ENCODE measurements at places on chromosomes 1 and 21.

GRCh38 chr1:174815474-174815908, 184.3 kb upstream of the CACYBP start:
- no peak for DNase-seq

GRCh38 chr21:17854745-17855144, 35.6 kb upstream of the C21orf91 start:
- DNase-seq, result peak; percentile 14

DNA sequence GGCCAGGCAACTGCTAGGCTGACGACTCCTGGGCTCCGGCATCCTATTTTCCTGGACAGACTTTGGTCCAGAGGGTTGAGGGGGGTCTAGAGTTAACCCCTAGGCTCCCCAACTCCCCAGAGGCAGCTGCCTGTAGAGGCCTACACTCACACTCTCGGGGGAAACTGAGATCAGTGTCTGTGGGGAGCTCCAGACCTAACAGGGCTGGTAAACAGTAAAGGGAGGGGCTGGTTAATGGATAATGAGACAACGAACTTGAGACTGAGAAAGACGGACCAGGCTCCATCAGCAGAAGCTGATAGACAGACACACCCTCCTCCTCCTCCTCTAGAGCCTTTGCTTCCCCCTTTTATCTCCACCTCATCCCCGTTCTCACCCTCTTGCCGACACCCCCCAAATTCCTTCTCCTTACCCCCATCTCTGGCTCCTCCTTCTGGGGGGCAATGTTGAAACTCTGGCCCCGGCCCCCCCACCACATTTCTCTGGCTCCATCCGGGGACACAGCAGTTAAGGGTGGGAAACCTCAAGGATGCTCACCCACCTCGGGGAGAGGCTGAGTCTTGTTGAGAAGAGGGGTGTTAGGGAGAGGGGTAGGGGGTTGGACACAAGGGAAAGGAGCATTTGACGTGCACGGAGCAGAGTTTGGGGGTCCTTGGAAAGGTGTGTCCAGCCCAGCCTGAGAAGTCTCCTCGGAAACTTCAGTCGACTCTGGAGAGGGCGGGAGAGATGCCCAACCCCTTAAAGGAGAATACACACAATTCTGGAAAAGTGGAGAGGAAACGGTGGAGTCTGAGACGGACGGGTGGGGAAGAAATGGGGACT, at the start of gene MTMR11:
TSS of gene MTMR11 (minus strand) at position 710 of the 822 bp plus-strand sequence. CDS start at position 478, 232 bp downstream.
- peak; percentile 54 for DNase-seq

DNA sequence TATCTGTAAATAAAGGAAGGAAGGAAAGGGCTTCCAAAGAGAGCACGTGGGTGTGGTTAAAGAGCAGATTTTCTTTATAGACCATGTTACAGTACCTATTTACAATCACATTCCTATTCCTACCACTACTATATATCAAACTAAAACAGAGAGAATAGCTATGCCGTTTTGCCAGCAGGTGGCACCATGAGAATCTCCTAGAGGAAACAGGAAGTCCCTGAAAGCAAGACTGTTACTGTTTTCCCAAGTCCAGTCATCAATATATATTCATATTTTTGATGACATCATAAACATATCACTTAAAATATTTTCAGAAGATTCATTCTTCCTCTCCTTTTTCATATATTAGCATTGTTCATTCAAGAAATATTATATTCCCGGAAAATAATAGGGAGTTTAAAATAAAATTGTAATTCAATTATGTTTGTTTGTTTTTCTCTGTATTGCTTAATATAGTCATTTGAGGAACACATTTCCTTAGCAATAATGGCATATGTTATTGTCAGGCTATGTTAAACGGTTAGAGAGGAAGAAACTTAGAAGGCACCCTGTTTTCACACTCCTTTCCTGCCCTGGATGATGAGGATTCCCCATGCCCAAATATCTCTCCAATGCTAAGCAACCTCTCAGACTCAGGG, 6.6 kb downstream of the CCDC190 start:
- peak; percentile 84 for DNase-seq

- DNase-seq, result peak; percentile 19
These were observed 122.8 kb downstream of the ACTL8 start for GRCh38 chr1:17877896-17878295.

GRCh38 chr1:30770150-30770549, 12.6 kb upstream of the LAPTM5 start:
- no peak for DNase-seq

DNA sequence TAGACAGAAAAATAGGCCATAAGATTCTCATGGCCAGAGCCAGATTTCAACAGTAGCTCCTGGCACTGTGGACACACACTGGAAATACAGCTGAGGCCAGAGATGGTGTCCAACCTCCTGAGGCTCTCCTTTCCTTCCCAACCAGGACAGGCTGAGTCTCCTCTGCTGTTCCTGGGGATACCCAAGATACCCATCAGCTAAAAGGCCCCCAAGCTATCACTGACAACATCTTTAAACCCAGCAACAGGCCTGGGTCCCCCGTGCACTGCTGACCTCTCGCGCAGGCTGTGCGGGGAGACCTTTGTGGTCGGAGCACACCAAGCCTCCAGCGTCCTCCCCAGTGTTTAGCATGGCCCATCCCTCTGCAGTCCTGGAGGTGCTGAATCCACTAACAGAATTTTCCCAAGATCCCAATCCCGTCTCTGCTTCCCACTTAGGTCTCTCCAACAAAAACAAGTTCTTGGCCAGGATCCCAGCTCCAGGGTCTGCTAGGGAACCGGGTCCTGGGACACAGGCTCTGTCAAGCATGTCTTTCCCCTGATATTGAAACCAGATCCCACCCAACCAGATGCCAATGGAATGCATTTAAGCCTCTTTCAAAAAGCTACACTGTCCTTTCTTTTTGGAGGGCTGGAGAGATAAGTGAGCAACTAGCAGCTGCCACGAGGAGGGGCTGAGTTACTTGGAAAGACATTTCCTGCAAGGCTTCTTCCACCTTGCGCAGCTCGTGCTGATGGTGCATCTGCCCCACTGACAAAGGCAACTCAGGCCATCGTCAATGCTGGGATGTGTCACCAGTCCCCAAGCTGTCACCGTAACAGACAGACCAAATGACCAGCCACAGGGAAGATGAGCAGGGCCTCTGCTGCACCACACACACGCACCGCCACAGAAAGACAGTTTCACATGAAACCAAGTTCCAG, 73.2 kb downstream of the BCAR3 start:
- peak; percentile 34 for DNase-seq

GRCh38 chr1:190175320-190175719, 302.3 kb downstream of the BRINP3 start:
- DNase-seq, result peak; percentile 1

GRCh38 chr1:228172591-228173527, 7.3 kb downstream of the IBA57 start:
- DNase-seq, result no peak

DNA sequence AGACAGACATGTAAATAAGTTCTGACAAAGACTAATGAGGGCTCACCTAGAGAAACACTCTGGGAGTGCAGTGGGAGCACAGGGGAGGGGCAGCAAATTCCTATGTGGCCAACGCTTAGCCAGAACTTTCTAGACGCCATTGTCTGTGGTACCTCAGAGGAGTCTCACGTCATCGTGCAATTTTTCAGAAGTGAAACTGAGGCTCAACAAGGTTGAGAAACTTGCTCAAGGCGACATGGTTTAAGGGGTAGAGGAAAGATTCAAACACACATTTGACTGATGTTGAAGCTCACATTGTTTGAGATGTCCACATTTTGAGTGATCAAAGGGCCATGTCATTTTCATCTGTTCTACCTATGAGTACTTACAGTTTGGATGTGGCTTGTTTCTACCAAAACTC, 152.6 kb upstream of the LMO4 start:
- no peak for DNase-seq

DNA sequence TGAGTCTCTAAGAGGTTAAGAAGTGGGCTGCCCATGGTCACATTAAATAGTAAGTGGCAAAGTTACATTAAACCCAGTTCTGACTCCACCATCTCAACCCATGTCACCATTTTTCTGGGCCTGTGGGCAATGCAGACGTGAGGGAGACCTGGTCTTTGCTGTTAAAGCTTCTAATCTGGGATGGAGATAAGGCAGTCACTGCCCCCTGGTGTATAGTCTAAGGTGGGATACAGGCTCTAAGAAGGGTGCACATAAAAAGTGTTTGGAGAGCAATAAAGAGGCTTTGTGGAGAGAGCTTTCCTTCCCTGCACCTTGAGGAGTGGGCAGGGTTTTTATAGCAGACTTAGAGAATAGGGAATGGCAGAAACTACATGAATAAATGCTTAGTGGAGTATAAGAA, 141.3 kb downstream of the ROR1 start:
- peak; percentile 37 for DNase-seq

Measured in EL (cell line).